Neural progenitor cell (in vitro differentiated cells): ENCODE measurements at places on chromosomes 5 and 9. TPM values are rescaled to one million over a fixed set of nuclear protein-coding genes. Genes with fewer than 3 reads are reported as not detected.

The LTC4S gene
- total RNA-seq, result 0.81 TPM in 1 of 2 replicates, not detected in the other

GRCh38 chr5:132234684-132235062 lies 7.0 kb upstream of the P4HA2 start:
- no peaks in the 10 kb centered on the region for H3K36me3 ChIP-seq
- peaks cover 6% of the 10 kb centered on the region for H3K27me3 ChIP-seq
- no peak overlapping the region for H3K27ac ChIP-seq
- no peak overlapping the region for H3K4me3 ChIP-seq

The CDC25C gene
- total RNA-seq, result 45.8 and 48.6 TPM in 2 replicates

- peaks cover 37% of the 10 kb centered on the region for H3K4me1 ChIP-seq
- H3K36me3 ChIP-seq, result no peaks in the 10 kb centered on the region
- no peak overlapping the region for H3K4me3 ChIP-seq
- H3K27me3 ChIP-seq, result peaks cover 5% of the 10 kb centered on the region
- no peak overlapping the region for H3K27ac ChIP-seq
These were observed 219.8 kb downstream of the C9orf50 start for GRCh38 chr9:129400971-129401622.

DNA sequence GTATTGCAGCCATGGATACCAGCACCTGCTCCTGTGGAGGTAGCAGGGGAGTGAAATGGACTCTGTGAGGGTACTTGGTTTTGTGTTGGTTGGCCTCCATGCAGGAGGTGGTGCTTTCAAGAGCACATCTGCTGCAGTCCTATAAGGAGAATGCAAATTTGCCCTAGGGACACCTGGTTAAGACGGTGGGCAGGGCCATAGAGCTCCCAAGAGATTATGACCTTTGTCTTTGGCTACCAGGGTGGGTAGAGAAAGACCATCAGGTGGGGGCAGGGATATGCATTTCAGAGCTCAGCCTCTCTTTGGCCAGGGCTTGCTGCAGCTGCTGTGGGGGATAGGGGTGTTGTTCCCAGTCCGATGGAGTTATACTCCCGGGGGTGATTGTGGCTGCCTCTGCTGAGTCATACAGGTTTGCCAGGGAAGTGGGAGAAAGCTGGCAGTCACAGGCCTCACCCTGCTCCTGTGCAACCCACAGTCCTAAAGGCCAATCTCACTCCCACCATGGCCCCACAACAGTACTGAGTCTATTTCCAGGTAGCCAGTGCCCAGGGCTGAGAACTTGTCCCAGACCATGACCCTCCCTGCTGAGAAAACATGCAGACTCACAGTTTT lies 14.0 kb upstream of the PDLIM4 start:
- H3K4me3 ChIP-seq, result no peak overlapping the region
- no peaks in the 10 kb centered on the region for H3K36me3 ChIP-seq
- H3K27ac ChIP-seq, result no peak overlapping the region
- H3K4me1 ChIP-seq, result no peaks in the 10 kb centered on the region
- no peak for DNase-seq

The C9 gene
- total RNA-seq, result not detected in 2 replicates

GRCh38 chr5:612498-613424 lies 621 bp downstream of the CEP72 start:
- no peaks in the 10 kb centered on the region for H3K27me3 ChIP-seq
- H3K4me1 ChIP-seq, result peaks cover 4% of the 10 kb centered on the region
- peak overlapping the region; percentile 89 for H3K4me3 ChIP-seq
- DNase-seq, result peak; percentile 52
- H3K27ac ChIP-seq, result no peak overlapping the region

DNA sequence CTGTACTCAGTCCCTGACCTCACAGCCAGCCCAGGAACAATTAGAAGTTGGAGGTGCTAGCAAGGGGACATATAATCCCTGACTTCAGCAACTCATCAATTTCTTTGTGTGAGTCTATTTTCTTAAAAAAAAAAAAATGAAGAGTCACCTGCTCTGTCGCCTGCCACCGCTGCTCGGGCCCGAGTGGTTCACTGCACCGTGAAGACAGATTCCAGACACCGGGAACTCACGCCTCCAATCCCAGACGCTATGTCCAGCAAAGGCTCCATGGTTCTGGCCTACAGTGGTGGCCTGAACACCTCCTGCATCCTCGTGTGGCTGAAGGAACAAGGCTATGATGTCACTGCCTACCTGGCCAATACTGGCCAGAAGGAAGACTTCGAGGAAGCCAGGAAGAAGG lies 606.6 kb downstream of the PRELID2 start:
- no peak for DNase-seq
- H3K27ac ChIP-seq, result no peak overlapping the region
- no peaks in the 10 kb centered on the region for H3K4me1 ChIP-seq
- H3K27me3 ChIP-seq, result no peaks in the 10 kb centered on the region
- no peak overlapping the region for H3K4me3 ChIP-seq

- no peak overlapping the region for H3K27ac ChIP-seq
- no peak for DNase-seq
- no peak overlapping the region for H3K4me3 ChIP-seq
- H3K27me3 ChIP-seq, result no peaks in the 10 kb centered on the region
These were observed 774.7 kb upstream of the EDIL3 start for GRCh38 chr5:85159395-85159794.

DNA sequence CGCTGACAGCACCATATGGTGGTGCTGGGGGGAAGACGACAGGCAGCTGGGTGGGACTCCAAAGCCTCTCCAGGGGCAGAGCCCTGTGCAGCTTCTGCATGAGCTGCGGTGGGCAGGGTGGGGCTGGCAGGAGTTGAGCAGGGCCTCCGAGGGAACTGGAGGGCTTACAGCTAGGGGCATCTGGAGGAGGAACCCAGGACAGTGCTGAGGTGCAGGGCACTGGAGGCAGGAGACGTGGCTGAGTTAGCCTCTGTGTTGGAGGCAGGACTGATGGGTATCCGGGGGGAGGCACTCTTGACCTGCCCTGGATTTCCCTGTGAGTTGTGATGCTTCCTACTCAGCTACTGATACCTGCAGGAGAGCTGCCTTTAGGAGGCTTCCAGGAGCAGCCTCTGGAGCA lies 45.0 kb downstream of the TENT4A start:
- H3K36me3 ChIP-seq, result no peaks in the 10 kb centered on the region
- H3K4me3 ChIP-seq, result no peak overlapping the region
- no peaks in the 10 kb centered on the region for H3K4me1 ChIP-seq
- H3K27ac ChIP-seq, result no peak overlapping the region

- H3K4me3 ChIP-seq, result no peak overlapping the region
- H3K27ac ChIP-seq, result no peak overlapping the region
- H3K36me3 ChIP-seq, result no peaks in the 10 kb centered on the region
- no peaks in the 10 kb centered on the region for H3K27me3 ChIP-seq
- peaks cover 58% of the 10 kb centered on the region for H3K4me1 ChIP-seq
- peak; percentile 76 for DNase-seq
These were observed 136.6 kb downstream of the SEMA6A start for GRCh38 chr5:116437922-116438578.

- DNase-seq, result peak; percentile 25
- H3K4me1 ChIP-seq, result no peaks in the 10 kb centered on the region
- no peak overlapping the region for H3K27ac ChIP-seq
- H3K4me3 ChIP-seq, result no peak overlapping the region
- no peaks in the 10 kb centered on the region for H3K27me3 ChIP-seq
- H3K36me3 ChIP-seq, result no peaks in the 10 kb centered on the region
These were observed 647.8 kb downstream of the TAF11L14 start for GRCh38 chr5:18281947-18282581.

- H3K4me1 ChIP-seq, result peaks cover 27% of the 10 kb centered on the region
- DNase-seq, result no peak
- H3K27me3 ChIP-seq, result no peaks in the 10 kb centered on the region
- H3K27ac ChIP-seq, result no peak overlapping the region
These were observed 28.8 kb downstream of the PPP2R2B start for GRCh38 chr5:146849694-146850303.

The FGD3 gene
- 0.56 and 0.68 TPM in 2 replicates for total RNA-seq

GRCh38 chr9:88808019-88808656 lies 183.1 kb upstream of the S1PR3 start:
- no peaks in the 10 kb centered on the region for H3K27me3 ChIP-seq
- DNase-seq, result no peak
- no peaks in the 10 kb centered on the region for H3K36me3 ChIP-seq
- no peak overlapping the region for H3K4me3 ChIP-seq

The GABRP gene
- total RNA-seq, result 0.03 TPM in 1 of 2 replicates, not detected in the other

DNA sequence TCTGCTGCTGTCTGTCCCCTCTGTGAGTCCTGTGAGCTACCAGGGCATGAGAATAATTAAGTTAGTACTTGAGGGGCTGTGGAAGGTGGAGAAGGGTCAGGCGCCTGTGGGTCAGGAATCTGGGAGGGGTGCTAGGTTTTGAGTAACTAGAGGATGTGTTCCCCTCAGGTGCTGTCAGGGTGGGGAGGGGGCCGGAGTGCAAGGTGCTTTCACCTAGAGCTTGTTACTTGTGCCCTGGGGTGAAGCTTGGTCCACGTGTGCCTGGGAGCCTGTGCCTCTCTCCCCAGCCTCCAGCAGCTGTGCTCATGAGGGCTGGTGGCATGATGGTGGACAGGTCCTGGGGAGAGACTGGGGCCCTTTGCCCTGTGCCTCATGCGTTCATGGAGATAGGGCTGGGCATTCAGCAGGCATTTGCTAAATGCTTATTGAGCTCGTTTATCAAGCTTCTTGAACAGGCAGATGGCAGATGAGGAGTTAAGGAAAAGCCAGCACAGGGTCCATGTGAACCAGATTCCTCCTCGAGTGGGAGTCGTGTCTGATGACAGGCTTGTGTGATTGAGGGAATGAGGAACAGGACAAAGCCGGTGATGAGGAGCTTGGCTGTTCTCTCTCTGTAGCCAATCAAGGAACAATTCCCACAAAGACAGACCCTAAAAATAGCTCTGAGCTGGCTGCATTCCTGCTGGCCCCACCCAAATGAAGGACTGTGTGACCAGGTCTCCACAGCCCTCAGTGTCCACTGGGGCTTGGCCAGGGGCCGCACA lies 40.9 kb downstream of the CACNA1B start:
- DNase-seq, result no peak
- no peaks in the 10 kb centered on the region for H3K4me1 ChIP-seq
- no peak overlapping the region for H3K4me3 ChIP-seq

The PCDHGA4 gene
- 2.3 and 2.4 TPM in 2 replicates for total RNA-seq

The GZMA gene
- total RNA-seq, result not detected in 2 replicates

- no peak overlapping the region for H3K4me3 ChIP-seq
- H3K4me1 ChIP-seq, result no peaks in the 10 kb centered on the region
- no peak for DNase-seq
- H3K27ac ChIP-seq, result no peak overlapping the region
These were observed 1389.6 kb downstream of the PTPRD start for GRCh38 chr9:9223175-9223574.

The OBP2B gene
- total RNA-seq, result not detected in 2 replicates

The GRXCR2 gene
- total RNA-seq, result not detected in 2 replicates

GRCh38 chr9:123749580-123750202 lies 180.2 kb downstream of the DENND1A start:
- H3K4me1 ChIP-seq, result peaks cover 26% of the 10 kb centered on the region
- no peak for DNase-seq
- no peak overlapping the region for H3K4me3 ChIP-seq

DNA sequence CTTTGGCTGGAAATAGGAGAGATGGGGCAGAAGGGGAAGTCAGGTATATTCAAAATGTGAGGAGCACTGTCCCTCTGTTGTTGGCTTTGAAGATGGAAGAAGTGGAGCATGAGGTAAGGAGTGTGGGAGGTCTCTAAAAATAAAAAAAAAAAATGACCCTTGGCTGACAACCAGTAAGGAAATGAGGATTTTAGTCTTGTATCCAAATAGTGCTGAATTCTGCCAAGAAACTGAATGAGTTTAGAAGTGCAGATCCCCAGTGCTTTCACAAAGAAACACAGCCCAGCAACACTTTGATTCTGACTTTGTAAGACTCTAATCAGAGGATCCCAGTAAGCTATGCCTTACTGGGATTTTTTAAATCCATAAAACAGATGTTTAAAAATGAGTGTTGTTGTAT lies 367.9 kb downstream of the CYLC2 start:
- no peaks in the 10 kb centered on the region for H3K27me3 ChIP-seq
- no peaks in the 10 kb centered on the region for H3K36me3 ChIP-seq
- H3K4me1 ChIP-seq, result no peaks in the 10 kb centered on the region
- no peak overlapping the region for H3K27ac ChIP-seq
- DNase-seq, result no peak

- no peak for DNase-seq
- H3K27ac ChIP-seq, result no peak overlapping the region
- no peaks in the 10 kb centered on the region for H3K36me3 ChIP-seq
- H3K27me3 ChIP-seq, result no peaks in the 10 kb centered on the region
These were observed 34.7 kb downstream of the ZNF474 start for GRCh38 chr5:122164070-122164435.

DNA sequence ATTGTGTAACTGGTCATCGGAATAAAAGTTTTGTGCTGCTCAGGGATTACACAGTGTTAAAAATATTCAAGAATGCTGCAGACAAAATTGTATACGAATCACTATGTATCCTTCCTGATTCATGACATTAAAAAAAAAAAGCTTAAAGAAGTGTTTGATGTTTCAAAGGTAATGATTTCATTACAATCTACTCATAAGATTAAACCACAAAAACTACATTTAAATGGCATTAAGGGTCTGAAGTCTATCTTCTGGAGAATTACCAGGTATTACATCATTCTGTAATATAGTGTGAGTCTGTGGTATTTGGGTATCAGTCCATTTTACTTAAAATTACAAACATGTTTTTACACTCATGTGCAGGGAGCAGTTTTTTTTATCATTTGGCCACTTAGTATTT lies 324.4 kb downstream of the NDUFS4 start:
- H3K4me1 ChIP-seq, result peaks cover 45% of the 10 kb centered on the region
- no peak overlapping the region for H3K4me3 ChIP-seq

DNA sequence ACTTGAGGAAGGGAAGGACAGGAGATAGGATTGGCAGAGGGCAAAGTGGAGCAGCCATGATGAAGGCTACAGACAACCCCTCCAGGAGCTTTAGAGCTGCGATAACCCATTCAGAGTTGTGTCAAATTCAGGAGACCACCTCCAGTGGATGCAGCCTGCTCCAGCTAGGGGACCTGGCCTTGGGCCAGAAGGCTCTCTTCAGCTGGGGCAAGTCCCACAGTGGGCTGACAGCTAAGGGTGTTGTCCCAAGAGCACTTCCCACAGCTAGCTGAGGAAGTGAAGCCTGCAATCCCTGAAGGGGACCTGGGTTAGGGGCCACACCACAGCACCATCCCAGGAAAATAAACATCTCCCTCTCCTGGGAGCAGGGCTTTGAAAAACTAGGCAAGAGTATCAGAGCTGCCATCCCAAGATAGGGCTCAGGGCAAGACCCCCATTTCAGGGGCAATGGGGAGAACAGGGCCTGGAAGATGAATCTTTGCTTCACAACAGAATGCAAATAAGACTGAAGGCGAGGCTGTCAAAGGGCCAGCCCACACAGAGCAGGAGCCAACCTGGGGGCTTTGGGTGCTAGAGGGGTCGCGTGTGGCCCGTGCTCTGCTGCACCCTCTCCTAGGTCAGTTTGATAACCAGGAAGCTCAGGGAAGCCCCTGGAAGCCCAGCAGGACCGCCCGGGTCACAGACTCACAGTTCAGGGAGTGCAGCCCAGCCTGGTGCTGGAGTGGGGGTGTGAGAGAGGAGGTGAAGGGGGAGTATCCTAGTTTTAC lies 19.3 kb upstream of the DAPK1 start:
- H3K27ac ChIP-seq, result no peak overlapping the region
- DNase-seq, result no peak
- H3K4me1 ChIP-seq, result no peaks in the 10 kb centered on the region
- H3K4me3 ChIP-seq, result no peak overlapping the region
- no peaks in the 10 kb centered on the region for H3K36me3 ChIP-seq
